ENCODE measurements at places on chromosomes 2 and 18. TPM values are rescaled to one million over a fixed set of nuclear protein-coding genes. Genes with fewer than 3 reads are reported as not detected.

Gene IGFBP5
- total RNA-seq: 69.8 TPM

DNA sequence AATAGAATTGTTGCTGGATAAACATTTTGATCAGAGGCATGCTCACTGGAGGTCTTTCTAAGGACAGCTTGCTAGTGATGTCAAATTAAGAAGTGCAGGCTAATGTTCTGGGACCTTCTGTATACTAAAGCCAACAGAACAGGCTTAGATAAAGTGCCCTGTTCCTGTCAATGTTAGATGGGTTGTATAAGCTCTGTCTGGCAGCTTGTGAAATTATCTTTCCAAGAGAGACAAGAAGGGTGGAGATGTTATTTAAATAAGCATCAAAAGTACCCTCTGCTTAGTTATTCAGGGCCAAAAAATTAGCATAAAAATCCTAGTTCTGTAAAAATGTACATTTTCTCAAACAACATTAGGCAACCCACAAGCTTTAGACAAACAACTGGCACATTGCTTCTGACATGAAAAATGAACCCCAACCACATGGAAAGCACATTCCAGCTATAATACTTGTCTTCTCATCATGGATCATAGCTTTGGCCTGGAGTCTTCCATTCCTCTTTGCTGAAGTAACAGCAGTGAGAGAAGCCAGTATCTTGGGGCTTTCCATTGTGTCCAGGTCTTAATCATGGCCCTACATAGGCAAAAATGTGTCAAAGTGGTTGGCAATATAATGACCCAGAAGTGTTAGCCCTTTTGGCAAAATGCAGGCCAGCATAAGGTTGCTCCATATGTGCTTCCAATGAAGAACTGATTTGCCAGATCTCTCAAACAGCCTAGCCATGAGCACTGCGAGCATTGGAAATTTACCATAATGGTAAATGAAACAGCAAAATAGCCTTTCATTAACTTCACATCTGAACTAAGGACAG, 478.1 kb upstream of the ZNF804A start:
- no peaks in the 10 kb centered on the region for H3K36me3 ChIP-seq
- no peaks in the 10 kb centered on the region for H3K4me1 ChIP-seq
- peaks cover 2% of the 10 kb centered on the region for H3K27me3 ChIP-seq
- no peak overlapping the region for H3K27ac ChIP-seq
- H3K4me3 ChIP-seq: no peak overlapping the region

DNA sequence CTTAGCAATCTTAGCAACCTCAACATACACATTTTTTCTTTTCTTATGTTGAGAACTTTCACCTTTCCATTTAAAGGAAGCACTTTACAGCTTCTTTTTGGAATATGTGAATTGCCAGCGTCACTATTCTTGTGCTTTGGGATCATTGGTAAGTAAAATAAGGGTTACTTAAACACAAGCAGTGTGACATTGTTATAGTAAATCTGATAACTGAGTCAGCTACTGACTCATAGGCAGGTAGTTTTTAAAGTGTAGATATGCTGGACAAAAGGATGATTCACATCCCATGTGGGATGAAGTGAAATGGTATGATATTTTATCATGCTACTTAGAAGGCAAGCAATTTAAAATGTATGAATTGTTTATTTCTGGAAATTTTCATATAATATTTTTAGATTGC, 637.2 kb downstream of the DCDC2C start:
- H3K36me3 ChIP-seq: no peaks in the 10 kb centered on the region
- no peak overlapping the region for H3K4me3 ChIP-seq
- no peaks in the 10 kb centered on the region for H3K4me1 ChIP-seq
- H3K27ac ChIP-seq: no peak overlapping the region
- no peaks in the 10 kb centered on the region for H3K27me3 ChIP-seq

- H3K27me3 ChIP-seq: no peaks in the 10 kb centered on the region
- peaks cover 13% of the 10 kb centered on the region for H3K36me3 ChIP-seq
- H3K4me3 ChIP-seq: no peak overlapping the region
- H3K27ac ChIP-seq: no peak overlapping the region
- peaks cover 47% of the 10 kb centered on the region for H3K4me1 ChIP-seq
- DNase-seq: no peak
These were observed 53.2 kb downstream of the SMAD7 start for GRCh38 chr18:48897531-48897930.

Gene FAP
- 63.3 TPM for total RNA-seq

Gene LPIN1
- 20.1 TPM for total RNA-seq

Gene WDPCP
- 5.2 TPM for total RNA-seq

GRCh38 chr2:190069936-190070696, 7.6 kb upstream of the MSTN start:
- H3K4me1 ChIP-seq: peaks cover 9% of the 10 kb centered on the region
- H3K36me3 ChIP-seq: no peaks in the 10 kb centered on the region
- peak; percentile 47 for DNase-seq
- no peak overlapping the region for H3K4me3 ChIP-seq
- H3K27me3 ChIP-seq: peaks cover 2% of the 10 kb centered on the region

Data from HFFc6 (cell line).